B cell (primary cell): ENCODE measurements at places on chromosomes 3 and 15. TPM values are rescaled to one million over a fixed set of nuclear protein-coding genes. Genes with fewer than 3 reads are reported as not detected.

- no peak for DNase-seq
These were observed 415.8 kb upstream of the GRM7 start for GRCh38 chr3:6444888-6445658.

Gene ANKRD63
- polyA plus RNA-seq, result not detected in 2 replicates

Gene SLC22A14
- 0.06 TPM in 1 of 2 replicates, not detected in the other for polyA plus RNA-seq

DNA sequence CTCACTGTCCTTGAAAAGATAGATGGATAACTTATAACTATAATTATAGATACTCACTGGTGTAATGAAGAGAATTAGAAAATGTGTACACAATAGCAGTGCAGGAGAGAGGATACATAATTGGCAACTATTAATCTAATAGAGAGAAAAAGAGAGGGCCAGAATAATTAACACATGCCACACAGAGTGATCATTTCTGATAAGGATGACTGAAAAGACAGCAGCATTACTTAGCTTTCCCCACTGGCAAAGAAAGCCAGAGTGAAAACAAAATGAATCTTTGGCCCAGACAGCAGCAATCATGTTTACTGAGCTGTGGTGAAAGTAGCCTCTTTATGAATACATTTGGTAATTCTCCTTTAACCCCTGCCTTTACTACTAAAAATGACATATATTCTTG is 493.3 kb upstream of the ROBO1 start:
- no peak for DNase-seq

Gene TBC1D21
- polyA plus RNA-seq, result not detected in 2 replicates

DNA sequence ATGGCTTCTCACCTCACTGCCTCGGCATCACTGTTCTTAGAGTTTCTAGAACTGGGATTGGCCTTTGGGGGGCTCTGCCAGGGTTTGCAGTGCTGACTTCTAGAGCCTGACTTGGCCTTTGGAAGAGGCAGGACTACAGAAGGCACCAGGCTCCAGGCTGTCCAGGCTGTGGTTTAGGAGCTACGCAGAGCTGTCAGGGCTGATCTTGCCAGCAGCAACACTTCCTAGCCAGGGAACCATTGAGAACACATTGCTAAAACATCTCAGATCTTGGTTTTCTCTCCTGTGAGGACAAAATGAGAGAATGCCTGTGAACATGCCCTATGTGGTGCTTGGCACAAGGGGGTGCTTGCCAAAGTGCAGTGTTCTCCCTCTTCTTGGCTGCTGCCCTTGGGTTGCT is 34.6 kb upstream of the APEH start:
- no peak for DNase-seq

DNA sequence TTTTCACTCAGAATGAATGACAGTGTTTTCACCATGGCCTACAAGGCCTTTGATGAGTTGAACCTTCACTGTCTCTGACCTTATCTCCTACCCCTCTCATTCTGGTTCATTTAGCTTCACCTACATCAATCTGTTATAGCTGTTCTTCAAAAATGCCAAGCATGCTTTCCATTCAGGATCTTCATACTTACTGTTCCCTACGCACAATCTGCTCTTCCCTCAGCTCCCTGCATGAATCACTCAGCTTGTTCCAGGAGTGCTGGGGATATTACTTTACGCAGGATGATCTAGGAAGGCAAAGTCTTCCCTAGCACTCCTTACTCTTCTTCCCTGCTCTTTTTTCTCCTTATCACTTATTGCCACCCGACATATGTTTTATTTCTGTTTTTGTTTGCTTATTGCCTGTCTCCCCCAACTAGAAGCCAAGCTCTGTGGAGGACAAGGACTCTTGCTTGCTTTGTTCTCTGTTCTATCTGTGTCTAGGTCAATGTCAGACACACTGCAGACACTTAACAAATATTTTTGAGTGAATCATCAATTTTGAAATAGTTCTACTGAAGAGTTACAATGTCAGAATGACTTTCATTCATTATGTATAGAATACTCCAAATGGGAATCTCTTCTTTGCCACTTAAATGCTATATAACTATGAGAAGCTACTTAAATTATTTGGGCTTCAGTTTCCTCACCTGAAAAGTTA is 238.3 kb upstream of the FEZF2 start:
- no peak for DNase-seq

Gene CPA3
- polyA plus RNA-seq, result not detected in 2 replicates

- no peak for DNase-seq
These were observed 14.1 kb upstream of the PRSS50 start for GRCh38 chr3:46731795-46732194.

- no peak for DNase-seq
These were observed 53.8 kb downstream of the TMEM45A start for GRCh38 chr3:100546020-100546744.

Gene SEMA3G
- 0.07 and 0.10 TPM in 2 replicates for polyA plus RNA-seq

GRCh38 chr3:64612916-64613526 is 74.8 kb downstream of the ADAMTS9 start:
- no peak for DNase-seq
